ENCODE measurements at places on chromosomes 5 and 9.

DNA sequence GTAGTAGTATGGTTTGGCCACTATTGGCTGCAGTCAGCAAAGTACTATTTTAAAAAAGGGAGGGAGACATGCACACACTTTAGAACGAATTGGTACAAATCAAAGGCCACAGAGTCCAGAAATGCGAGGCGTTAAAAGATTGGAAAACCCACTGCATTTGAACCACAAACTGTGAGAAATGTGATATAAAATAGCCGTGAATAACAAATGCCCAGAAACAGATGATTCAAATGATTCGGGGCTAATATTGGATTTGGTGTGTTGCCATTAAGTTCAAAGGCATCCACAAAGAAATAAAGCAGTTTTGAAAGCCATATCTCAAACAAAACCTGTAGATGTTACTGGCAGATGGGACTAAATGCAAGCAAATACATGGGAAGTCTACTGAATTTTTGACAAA, 140.9 kb upstream of the HMHB1 start:
- no peak for DNase-seq

DNA sequence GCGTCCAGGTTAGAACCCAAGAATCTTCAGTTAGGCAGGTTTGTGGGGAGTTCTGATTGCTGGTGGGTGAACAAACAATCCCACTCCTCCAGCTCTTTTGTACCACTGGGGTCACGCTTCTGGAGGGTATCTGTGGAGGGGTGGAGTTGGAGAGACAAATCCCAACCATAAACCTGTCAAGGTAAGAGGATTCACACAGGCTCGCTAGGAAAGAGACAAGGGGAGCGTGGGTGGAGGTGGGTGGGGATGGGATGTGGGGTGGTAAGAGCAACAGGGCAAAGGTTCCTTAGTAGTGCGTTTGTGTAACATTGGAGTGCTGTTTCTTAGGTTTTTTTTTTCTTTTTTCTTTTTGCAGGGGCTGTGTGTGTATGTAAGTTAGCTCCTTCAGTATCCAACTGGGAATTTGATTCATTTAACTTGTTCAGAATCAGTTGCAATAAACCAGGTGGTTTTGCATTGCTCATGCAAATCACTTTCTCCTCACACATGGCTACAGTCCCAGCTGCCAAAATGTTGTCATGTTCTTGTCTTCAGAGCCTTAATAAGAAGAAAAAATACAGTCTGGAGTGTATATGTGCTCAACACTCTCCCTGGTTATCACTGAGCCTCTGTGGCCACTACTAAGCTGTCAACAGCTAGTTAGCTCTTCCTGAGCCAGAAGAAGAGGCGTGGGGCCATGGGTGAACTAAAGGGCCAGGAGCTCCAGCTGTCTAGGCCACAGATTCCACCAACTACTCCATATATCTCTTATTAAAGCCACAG, 164.0 kb upstream of the RAD23B start:
- DNase-seq = no peak

DNA sequence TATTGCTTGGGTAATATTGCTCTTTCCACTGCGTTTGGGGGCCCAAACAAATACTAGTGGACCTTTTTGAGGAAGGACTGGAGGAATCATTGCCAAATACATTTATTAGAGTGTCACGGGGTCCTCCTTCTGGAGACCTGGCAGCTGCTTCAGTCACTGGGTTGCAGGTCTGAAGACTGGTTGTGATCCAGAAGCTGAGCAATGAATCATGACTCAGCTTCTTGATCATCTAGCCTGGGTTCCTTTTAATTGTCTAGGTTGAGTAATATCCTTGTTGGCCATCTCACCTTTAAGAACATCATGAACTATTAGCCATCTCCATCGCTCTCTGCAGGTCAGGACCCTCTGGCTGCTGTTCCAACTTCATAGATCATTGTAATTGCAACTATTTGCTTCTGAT, 15.4 kb upstream of the UBAP1 start:
- DNase-seq = no peak

GRCh38 chr5:172418862-172419814, 35.2 kb downstream of the SH3PXD2B start:
- no peak for DNase-seq

GRCh38 chr5:32020271-32020670, 153.8 kb downstream of the GOLPH3 start:
- DNase-seq = no peak

- DNase-seq = no peak
Measured at GRCh38 chr9:36091026-36091953, 45.2 kb upstream of the GLIPR2 start.

DNA sequence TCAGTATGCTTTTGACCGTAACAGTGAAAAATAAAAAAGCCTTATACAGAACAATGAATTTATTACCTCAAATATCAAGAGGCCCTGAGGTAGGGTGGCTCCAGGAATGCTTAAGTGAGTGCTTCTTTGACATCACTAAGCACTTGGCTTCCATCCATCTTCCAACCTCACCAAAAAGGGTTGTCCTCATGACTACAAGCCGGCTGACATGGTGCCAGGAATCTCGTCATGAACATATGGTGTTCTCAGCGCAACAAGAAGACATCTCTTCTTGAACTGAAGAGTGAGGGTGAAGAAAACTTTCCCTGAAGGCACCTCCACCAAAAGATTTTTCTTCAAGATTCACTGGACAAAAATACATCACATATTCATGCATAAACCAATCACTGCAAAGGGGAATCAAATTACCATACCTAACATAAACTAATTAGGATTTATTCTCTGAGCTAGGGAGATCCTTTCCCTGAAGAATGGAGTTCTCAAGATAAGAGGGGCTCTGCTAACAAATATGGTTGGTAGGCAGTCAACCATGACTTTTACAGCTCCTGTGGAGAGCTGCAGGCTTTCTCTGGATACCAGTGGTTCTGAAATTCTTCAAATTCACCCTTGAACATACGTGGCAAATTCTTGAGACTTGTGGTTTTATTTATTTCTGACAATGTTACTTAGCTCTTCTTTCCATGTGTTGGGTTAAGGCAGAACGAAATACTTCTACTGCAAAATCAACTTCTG, 49.5 kb downstream of the AGXT2 start:
- DNase-seq = no peak

DNA sequence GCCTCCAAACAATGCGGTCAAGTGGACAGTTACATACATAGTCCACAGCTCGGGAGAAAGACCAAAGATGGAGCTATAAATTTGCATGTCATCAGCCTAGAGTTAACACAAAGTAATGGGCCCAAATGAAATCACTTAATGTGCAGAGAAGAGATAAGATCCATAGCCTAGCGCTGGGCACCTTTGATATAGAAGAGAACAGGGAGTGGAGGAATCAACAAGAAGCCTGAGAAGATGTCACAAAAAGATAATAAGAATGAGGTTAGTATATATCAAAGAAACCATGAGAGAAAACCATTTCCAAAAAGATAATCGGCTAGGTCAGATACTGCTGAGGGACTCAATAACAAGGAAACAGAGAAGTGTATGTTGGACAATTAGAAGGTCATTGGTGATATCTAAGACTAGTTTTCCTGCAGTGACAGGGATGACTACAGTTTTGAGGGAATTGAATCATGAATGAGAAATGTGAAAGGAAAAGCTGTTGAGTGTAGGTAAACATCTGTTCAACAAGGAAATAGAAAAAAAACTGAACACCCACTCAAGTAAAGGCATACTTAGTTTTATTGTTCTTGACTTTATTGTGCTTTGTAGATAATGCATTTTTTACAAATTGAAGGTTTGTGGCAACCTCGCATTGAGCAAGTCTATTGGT, 68.7 kb upstream of the CDH6 start:
- no peak for DNase-seq
